AG09319 (cell line): ENCODE measurements at places on chromosomes 2 and 18.

DNA sequence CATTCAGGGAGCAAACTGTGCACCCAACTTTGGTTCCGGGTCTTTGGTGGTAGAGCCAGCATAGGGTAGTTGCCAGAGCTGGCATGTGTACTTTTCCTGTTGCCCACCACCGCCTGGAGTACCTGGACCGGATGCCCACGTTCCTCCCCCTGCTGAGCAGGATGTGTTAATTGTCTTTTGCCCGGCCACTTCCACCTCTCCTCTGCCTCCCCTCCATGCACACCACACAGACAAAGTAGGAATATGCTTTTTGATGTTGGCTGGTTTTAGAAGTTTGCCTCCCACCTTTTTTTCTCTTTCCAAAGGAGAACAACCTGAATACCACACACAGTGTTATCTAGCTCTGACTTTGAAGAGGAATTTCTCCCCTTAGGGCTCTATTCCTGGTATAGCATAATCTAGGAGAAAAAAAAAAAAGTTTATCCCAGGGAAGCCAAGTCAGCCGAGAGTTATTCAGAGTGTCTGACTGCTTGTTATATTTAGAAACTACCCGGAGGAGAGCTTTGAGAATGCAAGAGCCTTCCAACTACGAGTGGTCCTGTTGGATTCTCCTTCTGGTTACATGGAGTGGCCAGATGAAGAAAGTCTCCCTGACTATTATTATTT is 111.9 kb downstream of the SETBP1 start:
- DNase-seq: no peak

DNA sequence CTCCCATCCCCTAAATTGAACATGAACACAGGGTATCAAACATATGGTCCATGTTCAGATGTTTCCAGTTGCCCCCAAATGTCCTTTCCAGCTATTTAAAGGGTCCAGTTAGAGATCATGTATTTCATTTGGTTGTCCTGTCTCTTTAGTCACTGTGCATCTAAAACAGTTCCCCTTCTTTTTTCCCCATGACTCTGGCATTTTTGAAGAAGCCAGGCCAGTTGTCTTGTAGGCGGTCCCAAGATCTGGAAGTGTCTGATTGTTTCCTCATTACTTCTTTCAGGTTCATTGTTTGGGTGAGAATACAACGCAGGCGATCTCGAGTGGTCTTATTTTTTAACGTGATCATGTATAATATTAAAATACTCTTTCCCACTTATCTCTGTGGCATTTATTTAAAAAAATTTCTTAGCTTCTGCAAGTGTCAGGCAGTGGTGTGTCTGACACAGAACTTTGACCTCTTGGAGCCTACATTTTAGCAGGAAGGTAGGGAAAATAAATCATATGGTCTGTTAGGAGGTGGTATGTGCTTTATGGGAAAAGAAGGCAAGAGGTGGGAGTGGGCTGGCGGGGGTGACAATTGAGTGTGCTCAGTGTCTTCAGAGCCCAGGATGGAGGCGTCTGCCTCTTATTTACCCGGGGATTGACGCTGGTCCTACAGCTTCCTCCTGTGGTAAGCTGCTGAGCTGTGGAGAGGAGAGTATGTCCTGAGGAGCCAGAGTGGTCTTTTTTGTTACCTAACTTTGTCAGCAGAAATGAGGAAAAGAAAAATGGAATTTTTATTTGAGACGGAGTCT is 8.1 kb downstream of the RAB31 start:
- DNase-seq: no peak

- DNase-seq: no peak
Observed at GRCh38 chr18:13453714-13454113, 235.2 kb downstream of the LDLRAD4 start.

- DNase-seq: no peak
Observed at GRCh38 chr2:60047944-60048525, 505.4 kb downstream of the BCL11A start.

GRCh38 chr2:102485147-102485785 is 12.2 kb downstream of the SLC9A4 start:
- DNase-seq: no peak

- no peak for DNase-seq
Observed at GRCh38 chr2:147657086-147658000, 187.5 kb upstream of the ACVR2A start.

DNA sequence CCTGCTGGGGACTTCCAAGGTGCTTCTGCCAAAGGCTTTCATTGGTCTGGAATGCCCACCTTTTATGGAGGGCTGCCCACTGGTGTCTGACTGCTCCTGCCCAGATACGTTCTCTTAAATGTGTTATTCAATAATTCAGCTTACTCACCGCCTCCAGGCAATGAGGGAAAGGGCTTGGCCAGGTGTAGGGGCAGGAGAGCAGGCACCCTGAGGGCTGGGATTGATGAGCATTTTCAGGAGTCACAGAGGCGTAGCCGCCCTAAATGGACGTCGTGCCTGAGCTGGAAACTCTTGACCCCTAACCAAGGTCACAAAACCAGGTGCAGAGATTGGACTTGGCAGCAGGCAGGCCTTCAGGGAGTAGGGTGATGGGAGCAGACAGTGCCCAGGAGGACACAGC is 26.8 kb downstream of the MAL start:
- DNase-seq: no peak

DNA sequence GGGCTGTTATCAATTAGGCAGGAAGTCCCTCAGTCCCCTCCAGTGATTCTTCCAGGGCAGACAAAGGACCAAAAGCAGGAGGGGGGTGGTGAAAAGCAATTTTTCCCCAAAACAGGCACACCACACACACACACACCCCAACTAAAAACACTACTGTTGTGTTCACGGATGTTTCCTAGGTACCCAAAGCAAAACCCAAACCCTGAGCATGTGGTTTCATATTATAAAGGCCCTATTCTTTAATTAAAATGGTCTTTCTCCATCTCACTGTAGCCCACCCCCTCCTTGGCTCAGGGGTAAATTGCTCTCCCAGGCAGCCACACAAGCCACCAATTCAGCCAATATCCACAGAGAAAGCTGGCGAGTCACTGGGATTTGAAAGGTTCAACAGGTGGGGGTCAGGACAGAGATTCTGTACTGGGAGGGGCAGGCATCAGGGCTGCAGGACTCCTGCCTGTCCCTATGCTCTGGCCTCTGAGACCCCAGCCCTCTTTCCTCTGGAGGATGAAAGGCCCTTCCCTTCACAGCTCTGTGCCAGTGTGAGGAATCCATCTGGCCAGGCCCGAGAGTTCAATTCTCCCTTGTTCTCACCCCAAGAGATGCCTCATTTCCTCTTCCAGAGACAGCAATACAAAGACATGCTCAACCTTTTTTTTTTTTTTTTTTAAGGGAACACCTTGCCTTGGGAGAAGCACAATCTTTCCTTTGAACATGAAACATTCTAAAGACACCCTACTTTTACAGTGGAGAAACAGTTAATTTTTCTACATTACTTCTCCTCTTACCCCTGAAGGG is 43.6 kb downstream of the SPRED2 start:
- DNase-seq: no peak

DNA sequence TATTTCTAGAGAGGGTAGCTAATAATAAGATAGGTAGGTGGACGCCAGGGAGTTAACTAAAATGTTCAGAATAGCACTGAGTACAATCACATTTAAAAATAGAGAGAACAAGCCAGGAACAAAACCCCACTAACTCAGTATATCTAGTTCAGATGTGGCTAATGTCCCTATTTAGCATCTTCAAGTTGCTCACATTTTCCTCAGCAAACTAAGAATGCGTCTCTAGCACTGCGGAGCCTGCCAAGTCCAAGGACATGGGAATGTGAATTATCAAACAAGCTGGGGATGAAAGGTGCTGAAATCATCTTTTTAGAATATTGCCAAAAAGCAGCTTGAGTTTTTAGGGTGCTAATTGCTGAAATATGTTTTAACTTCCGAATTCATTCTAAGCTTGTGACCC is 398.5 kb upstream of the FIGN start:
- no peak for DNase-seq

DNA sequence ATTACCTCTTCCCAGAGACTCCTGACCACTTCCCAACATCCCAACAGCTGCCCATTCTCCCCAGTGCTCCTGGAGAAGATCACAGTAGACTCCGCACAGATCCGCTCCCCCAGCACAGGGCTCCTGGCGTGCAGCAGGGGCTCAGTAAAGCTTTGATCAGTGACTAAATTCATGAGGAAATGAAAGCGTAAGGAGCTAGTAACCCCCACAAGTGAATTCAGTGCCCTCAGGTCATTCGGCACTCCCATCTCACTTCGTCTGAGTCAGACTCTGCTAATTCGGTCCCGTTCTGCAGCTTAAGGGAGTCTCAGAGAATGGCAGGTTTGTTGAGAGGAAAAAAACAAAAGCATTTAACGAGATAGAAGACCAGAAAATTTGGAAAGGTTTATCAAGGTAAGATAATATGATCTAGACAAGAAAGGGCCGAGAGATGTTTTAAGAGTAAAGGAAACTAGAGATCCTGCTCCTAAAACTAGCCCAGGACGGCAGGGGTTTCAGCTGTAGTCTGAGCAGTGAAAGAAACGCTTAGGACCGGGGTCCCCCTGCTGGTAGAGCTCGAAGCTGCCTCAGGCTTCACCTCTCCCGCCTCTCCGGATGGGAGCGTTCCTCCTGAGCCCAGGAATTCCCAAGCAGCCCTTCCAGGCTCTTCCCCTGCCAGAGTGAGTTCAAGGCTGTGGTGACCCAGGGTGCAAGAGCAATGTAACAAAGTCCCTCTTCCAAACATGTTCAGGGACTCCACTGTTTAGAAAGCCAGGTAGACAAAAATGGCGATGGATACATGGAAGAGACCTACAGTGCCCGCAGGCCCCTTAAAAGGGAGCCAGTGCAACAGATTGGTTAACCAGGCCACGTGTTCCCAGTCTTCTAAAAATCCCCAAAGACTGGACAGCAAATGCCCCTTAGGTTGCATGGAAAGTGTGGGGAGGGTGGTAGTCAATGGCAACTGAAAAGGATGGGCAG is 127.3 kb downstream of the DNER start:
- DNase-seq: peak; percentile 53

DNA sequence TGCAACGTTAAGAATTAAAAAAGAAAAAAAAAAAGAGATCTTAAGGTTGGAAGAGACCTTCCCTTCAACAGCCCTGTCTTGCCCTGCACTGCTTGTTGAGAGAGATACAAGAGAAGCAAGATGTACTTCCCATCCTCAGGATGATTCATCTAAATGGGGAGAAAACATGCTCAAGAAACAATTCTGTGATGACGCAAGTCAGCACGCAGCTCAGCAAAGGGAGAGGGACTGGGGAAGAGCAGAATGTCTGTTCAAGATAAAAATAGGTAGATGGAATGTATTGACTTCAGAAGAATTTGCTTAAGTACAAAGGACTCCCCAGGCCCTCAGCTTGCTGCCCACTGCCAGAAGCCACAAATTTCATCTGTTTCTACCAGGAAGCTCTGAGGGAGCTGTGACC is 198.2 kb upstream of the SPRED2 start:
- no peak for DNase-seq

DNA sequence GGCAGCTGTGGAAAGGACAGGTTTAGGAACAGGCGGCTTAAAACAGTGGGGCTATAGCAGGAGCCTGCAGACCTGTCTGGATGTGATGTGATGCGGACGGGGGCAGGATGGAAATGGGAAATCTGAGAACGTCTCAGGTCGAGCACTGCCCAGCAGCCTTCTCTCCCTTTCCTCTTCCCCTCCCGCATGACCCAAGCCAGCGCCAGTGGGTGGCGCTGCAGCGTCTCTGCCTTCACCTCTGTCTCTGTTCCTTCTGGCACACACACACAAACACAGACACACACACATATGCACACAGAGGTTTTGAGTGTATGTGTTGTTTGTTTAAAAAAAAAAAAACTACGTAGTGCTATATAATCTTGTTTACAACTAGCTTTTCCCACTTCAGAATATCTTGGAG is 82.0 kb upstream of the SLC66A3 start:
- no peak for DNase-seq

- no peak for DNase-seq
Observed at GRCh38 chr2:200317975-200318374, 11.5 kb downstream of the SPATS2L start.
